Stimulated activated CD4-positive, alpha-beta T cell treated with anti-CD3 and anti-CD28 coated beads, Interleukin-1b, Interleukin-23, amount 100 ng/mL, for 4 hours (primary cell): ENCODE measurements at places on chromosomes 12 and 14.

- peak; percentile 9 for DNase-seq
Observed at GRCh38 chr12:132222096-132222807, 78.0 kb downstream of the NOC4L start.

DNA sequence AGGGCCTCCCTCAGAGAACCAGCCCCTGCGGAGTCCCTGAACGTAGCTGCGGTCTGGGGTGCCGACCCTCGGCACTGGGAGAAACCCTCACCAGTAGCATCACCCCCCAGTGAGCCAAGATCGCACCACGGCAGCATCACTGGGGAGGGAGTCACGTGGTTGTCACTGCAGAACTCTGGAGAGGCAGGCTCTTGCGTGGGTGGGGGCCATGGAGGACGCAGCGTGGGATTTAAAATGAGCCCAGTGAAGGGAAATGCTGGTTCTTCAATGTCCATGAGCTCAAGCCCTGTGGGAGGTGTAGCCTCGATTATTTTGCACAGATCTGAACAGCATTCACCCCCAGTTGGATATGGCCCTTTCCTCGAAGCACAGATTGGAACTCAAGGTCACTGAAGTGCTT, 3.9 kb upstream of the GALNT9 start:
- DNase-seq = no peak

GRCh38 chr12:86193931-86194330, 62.3 kb downstream of the MGAT4C start:
- no peak for DNase-seq

GRCh38 chr12:7498809-7499208, 4.8 kb downstream of the CD163 start:
- no peak for DNase-seq

DNA sequence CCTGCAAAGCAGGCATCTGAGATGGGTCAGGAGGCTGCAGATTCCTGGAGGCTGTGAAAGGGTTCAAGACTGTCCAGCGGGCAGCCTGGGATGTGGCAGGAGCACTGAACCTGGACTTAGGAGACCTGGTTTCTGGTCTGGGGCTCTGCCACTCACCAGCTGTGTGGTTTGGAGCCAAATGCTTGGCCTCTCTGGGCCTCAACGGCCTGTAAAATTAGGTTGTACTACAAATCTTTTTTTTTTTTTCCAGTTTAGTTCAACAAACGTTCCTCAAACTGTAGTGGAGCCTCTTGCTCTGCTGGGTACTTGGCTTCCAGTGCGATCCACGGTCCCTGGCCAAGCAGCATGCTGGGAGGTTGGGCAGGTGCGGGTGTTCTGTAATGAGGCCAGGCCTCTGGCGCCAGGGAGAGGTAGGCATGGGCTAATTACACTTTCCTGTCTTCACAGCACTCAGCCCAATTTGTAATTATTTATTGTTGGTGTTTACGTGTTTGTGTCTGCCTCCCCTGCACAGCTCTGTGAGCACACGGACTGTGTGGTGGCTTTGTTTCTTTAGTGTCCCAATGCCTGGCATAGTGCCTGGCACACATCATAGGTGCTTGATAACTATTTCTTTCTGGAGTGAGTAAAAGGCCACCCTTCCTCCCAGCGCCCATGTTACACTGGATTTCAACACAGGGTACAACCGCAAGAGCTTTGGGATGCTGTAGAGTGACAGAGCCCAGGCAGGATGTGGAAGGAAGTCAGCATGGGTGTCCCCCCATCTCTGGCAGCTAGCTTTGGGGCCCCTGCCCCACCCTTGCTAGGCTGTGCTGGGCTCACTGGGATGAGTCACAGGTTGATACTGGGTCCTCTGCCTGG, 5.8 kb upstream of the KRT80 start:
- DNase-seq = no peak

DNA sequence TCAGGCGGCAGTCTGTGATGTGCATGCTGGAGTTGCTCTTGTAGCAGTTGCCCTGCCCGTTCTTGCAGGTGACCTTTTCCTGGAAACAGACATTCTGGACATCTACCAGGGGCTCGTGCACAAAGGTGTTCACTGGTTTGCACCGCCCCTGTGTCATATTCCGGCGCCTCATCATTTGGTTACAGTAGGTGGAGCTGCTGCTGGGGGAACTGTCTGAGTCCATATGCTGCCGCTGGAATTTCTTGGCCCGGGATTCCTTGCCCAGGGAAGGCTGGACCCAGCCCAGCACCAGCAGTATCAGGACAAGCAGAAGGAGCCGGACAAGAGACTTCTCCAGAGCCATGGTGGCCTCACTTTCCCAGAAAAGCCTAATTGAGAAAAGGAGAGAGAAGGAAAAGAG, 918 bp downstream of the RNASE1 start:
- no peak for DNase-seq

DNA sequence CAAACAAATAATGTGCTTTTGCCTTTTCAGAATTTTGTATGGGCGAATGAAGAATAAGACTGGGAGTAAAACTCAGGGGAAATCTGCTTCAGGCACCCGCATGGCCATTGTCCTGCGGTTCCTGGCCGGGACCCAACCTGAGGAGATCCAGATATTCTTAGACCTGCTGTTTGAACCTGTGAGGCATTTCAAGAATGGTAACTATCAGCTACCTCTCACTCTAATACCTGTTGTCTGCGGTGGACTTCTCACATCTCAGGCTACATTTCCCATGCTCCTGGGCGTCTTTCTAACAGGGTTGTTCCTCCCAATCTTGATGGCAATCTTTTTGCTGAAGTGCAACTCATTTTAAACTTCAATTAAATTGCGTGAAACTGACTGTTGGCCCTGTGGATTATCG, 47.1 kb downstream of the UTP20 start:
- DNase-seq = no peak

DNA sequence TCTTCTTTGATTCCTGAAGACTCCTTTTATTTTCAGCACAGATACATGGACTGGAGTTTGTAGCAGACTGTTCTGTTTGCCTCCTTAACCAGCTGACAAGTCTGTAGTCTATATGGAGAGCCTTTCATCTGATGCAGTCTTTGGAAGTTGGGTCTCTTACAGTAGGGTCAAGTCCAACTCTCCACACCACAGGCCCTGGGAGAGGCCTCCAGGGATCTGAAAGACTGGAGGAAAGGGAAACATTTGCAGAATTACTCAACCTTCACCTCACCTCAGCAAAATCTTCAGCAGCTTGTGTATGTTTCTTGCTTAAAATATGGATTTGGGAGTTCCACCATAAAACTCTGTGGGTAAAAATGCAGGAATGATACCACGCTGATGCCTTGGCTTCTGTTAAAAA, 188.4 kb downstream of the MSRB3 start:
- no peak for DNase-seq

- DNase-seq = no peak
Observed at GRCh38 chr12:124191024-124191359, 103.9 kb upstream of the RFLNA start.

DNA sequence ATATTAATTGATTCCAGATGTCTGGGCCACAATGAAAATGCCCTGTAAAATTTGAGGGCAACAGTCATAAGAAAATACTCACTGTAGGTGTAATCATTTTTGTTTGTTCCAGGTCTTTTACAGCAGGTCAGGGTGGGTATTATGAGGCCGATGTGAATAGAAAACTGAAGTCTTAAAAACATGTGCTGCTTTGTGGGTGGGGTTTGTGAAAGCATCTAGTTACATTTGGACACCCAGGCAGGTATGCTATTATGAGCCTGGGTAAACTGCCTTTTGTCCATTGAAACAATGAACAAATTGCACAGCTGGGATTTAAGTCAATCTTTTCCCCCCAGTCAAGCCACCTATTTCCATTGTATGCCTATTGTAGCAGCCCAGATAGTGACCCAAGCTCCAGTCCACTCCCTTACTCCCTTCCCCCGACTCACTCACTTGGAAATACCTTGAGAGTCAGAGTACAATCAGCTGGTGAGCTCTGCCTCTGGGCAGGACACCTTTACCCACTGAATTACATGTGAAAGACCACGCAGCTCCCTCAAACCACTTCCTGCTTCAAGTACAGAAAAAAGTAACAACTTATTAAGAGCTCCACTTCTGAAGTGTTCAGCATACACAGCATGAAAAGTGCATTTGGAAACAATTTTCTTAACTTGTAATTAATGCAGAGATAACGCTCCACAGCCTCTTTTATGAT, 1.8 kb downstream of the IGF1 start:
- DNase-seq = no peak

DNA sequence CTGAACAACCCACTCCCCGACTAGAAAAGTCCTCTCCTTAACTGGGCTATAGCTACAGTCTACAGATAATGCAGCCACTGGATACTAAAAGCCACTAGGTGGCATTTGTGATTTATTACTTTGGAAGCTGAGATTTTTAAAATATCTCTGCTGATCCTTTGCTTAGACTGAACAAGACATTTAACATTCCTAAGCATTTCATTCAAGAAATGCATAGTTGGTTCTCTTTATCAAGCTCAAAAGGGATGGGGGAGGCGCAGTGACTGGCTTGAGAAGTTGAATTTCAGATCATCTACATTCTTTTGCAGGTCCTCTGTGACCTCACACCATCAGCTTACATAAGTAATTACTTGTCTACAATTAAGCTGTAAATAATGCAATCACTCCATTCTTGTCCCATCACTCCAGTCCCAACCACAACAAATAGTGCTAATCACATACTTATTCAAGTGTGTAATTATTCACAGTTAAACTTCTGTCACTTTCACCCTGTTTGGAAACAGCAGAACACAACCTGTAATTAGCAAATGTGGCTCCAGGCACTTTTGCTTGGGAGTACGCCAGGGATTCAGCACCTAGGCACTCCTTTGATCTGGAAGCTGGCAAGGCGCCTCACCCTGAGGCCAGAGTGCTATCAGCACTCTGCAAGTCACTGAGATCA, 203.6 kb downstream of the NOVA1 start:
- no peak for DNase-seq

DNA sequence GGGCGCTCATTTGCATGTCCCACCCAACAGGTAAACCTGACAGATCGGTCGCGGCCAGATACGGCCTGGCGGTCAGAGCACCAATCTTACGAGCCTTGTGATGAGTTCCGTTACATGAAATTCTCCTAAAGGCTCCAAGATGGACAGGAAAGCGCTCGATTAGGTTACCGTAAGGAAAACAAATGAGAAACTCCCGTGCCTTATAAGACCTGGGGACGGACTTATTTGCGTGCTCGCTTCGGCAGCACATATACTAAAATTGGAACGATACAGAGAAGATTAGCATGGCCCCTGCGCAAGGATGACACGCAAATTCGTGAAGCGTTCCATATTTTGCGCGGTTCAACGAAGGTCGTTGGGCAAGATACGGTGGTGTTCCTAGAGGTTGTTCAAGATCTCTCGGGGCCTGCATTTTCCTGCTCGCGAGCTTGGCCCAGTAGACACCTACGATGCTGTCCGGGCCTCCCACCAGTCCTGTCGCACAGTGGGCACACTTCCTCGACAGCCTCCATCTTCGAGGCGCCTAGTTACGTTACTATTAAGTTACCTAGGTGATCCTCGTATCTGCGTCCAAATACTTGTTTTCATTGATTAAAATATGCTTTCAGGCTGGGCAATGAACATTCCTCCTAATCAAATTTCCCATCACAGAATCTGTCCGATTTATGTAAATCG, at the start of gene RNU6-7:
Gene RNU6-7 (plus strand): TSS at position 230 of the 675 bp plus-strand sequence.
- DNase-seq = peak; percentile 14

DNA sequence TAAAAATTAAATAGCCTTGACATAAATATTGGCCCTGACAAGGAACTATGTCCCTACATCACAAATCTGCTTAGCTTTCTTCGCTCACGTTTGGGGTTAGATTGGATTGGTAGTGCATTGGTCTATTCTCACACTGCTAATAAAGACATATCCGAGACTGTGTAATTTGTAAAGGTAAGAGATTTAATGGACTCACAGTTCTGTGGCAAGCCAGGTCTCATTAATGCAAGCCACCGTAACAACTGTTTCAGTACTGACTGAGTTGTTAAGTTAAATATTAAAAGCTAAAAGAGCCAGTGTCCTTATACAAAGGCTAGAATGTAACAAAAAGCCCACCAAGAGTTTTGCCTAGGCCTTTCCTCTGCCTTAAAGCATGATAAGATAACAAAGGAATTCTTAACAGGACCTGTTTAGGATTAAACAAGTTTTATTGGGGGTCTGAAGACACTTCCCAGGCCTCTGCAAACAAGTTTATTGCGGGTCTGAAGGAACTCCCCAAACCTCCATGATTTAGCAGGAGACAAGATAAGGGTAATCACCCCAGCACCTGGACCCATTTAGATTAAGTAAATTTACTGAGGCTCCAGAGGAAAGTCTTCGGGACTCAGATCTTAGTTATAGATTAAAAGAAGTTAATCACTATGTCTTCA, 88.2 kb upstream of the PTGDR start:
- DNase-seq = no peak

GRCh38 chr14:104968541-104969401, 9.4 kb downstream of the AHNAK2 start:
- no peak for DNase-seq

DNA sequence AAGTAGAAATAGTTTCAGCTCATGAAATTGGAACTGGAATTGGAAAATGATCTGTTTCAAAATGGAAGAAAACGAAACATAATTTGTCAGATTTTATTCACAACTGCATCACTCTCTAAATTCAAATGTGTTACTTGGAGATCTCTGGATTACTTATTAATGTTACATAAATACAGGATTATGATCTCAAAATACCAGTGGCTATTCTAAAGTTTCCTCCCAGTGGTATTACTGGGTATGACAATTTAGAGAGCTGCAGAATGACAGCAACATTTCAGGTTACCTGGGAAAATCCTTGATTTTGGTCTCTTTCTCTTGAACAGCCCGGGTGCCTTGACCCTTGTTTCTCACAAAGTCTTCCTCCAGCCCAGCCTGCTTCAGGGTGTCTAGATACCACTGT, 14.2 kb downstream of the FAM161B start:
- no peak for DNase-seq

- DNase-seq = no peak
Observed at GRCh38 chr14:51242545-51243490, 2.8 kb downstream of the TMX1 start.

DNA sequence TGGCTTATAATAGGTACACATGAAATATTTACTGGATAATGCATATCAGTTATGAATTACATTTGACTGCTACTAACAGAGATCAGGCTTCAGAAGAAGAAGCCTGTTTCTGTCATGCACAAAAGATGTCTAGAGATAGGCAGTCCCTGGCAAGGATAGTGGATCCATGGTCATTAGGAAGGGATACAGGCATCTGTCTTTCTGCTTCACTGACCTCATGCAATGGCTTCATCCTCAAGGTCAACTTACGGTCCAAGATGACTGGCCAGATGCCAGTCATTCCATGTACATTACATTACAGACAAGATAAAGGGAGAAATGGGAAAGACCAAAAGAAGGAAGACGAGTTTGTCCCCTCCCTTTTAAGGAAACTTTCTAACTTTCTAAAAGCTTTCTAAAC, 94.0 kb downstream of the NUAK1 start:
- no peak for DNase-seq
